Smooth muscle cell of bladder (primary cell): ENCODE measurements at places on chromosomes 3 and 15. TPM values are rescaled to one million over a fixed set of nuclear protein-coding genes. Genes with fewer than 3 reads are reported as not detected.

Gene FAM107A
- under 0.01 TPM in 1 of 2 replicates, not detected in the other for total RNA-seq

Gene GOLGA6L6
- not detected in 2 replicates for total RNA-seq

Gene SLC7A14
- total RNA-seq = 4.1 TPM in 2 replicates

Gene ZMAT3
- 22.8 and 35.5 TPM in 2 replicates for total RNA-seq

Gene CCR8
- not detected in 2 replicates for total RNA-seq

Gene CADM2
- total RNA-seq = not detected in 2 replicates

Gene PIK3CB
- total RNA-seq = 6.4 and 7.1 TPM in 2 replicates

Gene PTPN9
- total RNA-seq = 18.3 and 21.4 TPM in 2 replicates

Gene LRIG1
- total RNA-seq = 39.2 and 47.4 TPM in 2 replicates

Gene CIAO2A
- 64.2 and 65.1 TPM in 2 replicates for total RNA-seq

Gene NSMCE3
- total RNA-seq = 7.5 and 11.6 TPM in 2 replicates

Gene ANXA2
- total RNA-seq = 1,975 and 2,506 TPM in 2 replicates

Gene ZNF385D
- total RNA-seq = 0.09 and 0.14 TPM in 2 replicates

Gene THPO
- 0.14 and 0.18 TPM in 2 replicates for total RNA-seq

Gene STX19
- total RNA-seq = not detected in 2 replicates

Gene ZNF860
- 0.28 TPM in 2 replicates for total RNA-seq

Gene RARB
- 4.4 and 10.3 TPM in 2 replicates for total RNA-seq

Gene CPB1
- not detected in 2 replicates for total RNA-seq

Gene PLA2G4E
- not detected in 2 replicates for total RNA-seq

Gene PLSCR5
- total RNA-seq = not detected in 2 replicates

Gene NIPA2
- total RNA-seq = 54.9 and 65.5 TPM in 2 replicates

Gene CACNA2D3
- total RNA-seq = 0.14 and 0.18 TPM in 2 replicates

Gene NLGN1
- 4.0 and 8.7 TPM in 2 replicates for total RNA-seq

Gene LRRC31
- total RNA-seq = not detected in 2 replicates

Gene RNF168
- total RNA-seq = 16.5 and 20.9 TPM in 2 replicates

Gene EIF4G1
- 198 and 261 TPM in 2 replicates for total RNA-seq

Gene GOLGA6A
- total RNA-seq = 0.14 TPM in 1 of 2 replicates, not detected in the other

Gene RETNLB
- not detected in 2 replicates for total RNA-seq

Gene ARHGAP31
- total RNA-seq = 3.8 and 4.9 TPM in 2 replicates

Gene P2RY13
- total RNA-seq = not detected in 2 replicates

Gene ZNF502
- 3.4 and 3.7 TPM in 2 replicates for total RNA-seq

Gene ASB14
- total RNA-seq = under 0.01 TPM in 1 of 2 replicates, not detected in the other

Gene CYP11A1
- total RNA-seq = 1.1 and 1.4 TPM in 2 replicates

Gene DNAJC17
- total RNA-seq = 13.8 and 14.1 TPM in 2 replicates

Gene SMCO1
- not detected in 2 replicates for total RNA-seq
